ENCODE measurements at places on chromosomes 1 and 21. TPM values are rescaled to one million over a fixed set of nuclear protein-coding genes. Genes with fewer than 3 reads are reported as not detected.

The POLR3C gene
- 45.8 TPM for total RNA-seq

The ZBTB37 gene
- 1.5 TPM for total RNA-seq

The PALMD gene
- 0.19 TPM for total RNA-seq

The NBL1 gene
- total RNA-seq, result 59.9 TPM

The NUDT4B gene
- total RNA-seq, result 0.58 TPM

The GPX7 gene
- total RNA-seq, result not detected

The TMEM51 gene
- total RNA-seq, result 26.4 TPM

The CGN gene
- 2.5 TPM for total RNA-seq

The SFN gene
- total RNA-seq, result 543 TPM

The C1orf21 gene
- total RNA-seq, result 8.2 TPM

The SMYD2 gene
- total RNA-seq, result 34.3 TPM

Measured in A549 treated with dexamethasone at 1 μM for 4 hours (cell line).